ENCODE measurements at places on chromosomes 3 and 15.

DNA sequence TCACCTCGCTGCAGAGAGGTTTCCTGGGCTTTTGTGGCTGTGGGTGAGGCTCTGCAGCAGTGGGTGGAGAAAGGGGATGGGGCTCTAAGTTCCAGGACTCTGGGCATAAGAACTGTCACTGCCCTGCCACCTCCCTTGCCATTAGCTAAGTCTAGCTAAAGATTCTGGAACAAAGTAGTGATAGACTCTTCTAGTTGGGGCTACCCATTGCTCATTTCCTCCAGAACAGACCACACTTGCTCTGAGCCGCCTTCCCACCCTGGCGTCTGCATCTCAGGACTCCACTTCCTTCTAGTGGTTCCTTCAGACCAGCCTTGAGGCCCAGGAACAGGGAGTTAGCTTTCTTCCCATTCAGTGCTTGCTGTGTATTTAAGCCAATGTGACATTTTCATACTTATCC is 7.5 kb downstream of the ARHGAP31 start:
- DNase-seq = no peak

DNA sequence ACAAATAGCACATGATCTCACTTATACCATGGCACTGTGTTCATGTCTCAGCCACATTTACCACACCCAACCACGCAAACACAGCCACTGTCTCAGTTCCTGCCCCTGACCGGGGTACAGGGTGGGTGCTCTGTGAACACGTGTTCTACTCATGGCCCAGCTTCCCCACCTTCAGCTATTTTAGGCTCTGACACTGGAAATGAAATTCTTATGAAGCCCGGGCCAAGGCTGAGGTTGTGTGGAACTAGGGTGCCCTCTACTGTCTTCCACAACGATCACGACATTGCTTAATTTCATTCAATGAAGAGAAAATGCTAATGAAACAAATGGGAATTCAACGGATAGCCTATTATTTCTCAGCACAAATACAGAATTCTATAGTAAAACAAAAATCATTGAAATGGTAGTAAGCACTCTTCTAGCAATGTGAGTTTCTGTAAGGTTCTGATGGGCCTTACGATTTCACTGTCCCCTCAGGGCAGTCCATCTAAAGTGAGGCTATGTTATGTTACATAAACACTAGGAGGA is 2.1 kb upstream of the GABRA5 start:
- DNase-seq = no peak

GRCh38 chr3:129046732-129047552 is 13.6 kb upstream of the GP9 start:
- no peak for DNase-seq

- DNase-seq = no peak
Observed at GRCh38 chr15:68421798-68422402, 10.1 kb downstream of the ITGA11 start.

Measured in stimulated activated CD8-positive, alpha-beta memory T cell treated with anti-CD3 and anti-CD28 coated beads, Interleukin-12 subunit alpha, Interleukin-12 subunit beta, amount 100 ng/mL, for 1 hour (primary cell).